HuH-7.5 (cell line): ENCODE measurements at places on chromosomes 5 and 9.

- DNase-seq = no peak
Observed at GRCh38 chr9:77024776-77025545, 5.5 kb downstream of the FOXB2 start.

DNA sequence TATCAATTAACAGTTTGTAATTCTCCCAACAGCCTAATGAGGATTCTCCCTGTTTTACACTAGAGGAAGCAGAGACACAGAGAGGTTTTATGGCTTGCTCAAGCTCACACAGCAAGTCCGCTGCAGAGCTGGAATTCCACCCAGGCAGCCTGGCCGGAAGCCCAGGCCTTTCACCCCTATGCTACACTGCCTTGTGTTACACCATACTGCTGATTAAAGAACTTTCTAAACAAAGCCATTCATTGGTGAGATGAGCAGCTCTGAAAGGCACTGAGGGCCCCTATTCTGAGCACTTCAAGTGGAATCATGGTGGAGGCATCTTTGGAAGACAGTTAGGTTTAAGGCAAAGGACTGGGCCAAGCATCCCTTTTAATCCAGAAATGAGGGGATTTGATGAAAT is 14.7 kb upstream of the LARP1 start:
- DNase-seq = no peak

- DNase-seq = peak; percentile 78
Observed at GRCh38 chr5:138466125-138466899, 1.0 kb downstream of the EGR1 start.

DNA sequence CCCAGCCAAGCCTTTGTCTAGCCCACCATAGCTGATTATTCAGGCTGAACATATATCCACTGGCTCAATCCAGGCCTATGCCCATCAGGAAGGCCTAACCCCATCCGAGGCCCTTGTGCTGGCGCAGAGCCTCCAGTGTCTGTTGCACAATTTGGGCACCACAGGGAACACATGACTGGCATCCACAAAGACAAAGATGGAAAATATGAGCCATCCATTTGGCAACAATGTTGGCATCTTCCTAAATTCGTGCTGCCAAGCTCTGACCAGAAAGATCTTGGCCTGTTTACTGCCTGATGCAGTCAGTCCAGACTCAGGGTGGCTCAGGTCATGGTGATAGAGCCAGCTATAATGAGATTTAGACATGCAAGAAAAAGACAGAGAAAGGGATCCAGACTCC is 233.8 kb downstream of the PIK3R1 start:
- DNase-seq = no peak

GRCh38 chr5:83636156-83636555 is 84.5 kb downstream of the HAPLN1 start:
- DNase-seq = no peak

DNA sequence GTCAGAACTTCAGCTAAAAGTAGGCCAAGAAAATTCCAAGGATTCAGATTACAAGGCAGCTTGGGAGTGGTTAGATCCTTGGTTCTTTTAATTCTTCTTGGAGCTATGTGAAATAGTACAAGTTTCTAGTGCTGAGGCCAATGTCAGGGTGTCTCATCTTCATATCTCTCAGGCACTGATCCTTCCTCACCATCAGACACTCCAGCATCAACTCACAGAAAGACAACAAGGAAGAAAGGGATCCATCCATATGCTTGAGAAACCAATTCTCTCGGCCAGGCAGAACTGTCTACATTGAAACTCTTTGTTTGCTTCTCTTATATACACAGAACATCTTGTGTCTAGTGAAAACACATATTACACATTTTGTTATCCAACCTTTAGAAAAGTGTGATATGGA is 362.1 kb upstream of the CCNH start:
- no peak for DNase-seq

GRCh38 chr5:126248611-126249010 is 174.6 kb upstream of the GRAMD2B start:
- DNase-seq = no peak

DNA sequence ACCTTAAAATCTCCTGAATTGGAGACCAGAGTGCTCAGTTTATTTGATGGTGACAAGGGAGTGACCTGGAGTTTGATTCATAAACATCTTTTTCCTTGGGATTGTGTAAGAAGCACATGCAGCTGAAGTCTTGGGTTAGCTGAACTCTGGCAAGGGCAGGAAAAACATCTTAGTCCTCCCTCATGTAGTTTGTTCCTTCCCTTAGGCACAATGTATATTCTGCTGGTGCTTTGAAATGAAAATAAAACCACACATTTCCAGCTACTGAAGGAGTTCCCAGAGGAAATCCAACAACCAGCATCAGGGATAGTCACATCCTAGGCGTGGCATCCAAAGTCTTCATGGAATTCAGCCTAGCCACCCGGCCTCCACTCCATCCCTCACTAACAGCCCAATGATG is 95.2 kb upstream of the PAPPA start:
- DNase-seq = no peak

- DNase-seq = no peak
Observed at GRCh38 chr9:19161257-19162025, 34.1 kb upstream of the PLIN2 start.

- no peak for DNase-seq
Observed at GRCh38 chr9:89534515-89535287, 36.8 kb upstream of the SEMA4D start.

- DNase-seq = no peak
Observed at GRCh38 chr5:65861830-65862241, 64.5 kb upstream of the ERBIN start.

- no peak for DNase-seq
Observed at GRCh38 chr9:2497666-2498400, 123.8 kb upstream of the VLDLR start.

DNA sequence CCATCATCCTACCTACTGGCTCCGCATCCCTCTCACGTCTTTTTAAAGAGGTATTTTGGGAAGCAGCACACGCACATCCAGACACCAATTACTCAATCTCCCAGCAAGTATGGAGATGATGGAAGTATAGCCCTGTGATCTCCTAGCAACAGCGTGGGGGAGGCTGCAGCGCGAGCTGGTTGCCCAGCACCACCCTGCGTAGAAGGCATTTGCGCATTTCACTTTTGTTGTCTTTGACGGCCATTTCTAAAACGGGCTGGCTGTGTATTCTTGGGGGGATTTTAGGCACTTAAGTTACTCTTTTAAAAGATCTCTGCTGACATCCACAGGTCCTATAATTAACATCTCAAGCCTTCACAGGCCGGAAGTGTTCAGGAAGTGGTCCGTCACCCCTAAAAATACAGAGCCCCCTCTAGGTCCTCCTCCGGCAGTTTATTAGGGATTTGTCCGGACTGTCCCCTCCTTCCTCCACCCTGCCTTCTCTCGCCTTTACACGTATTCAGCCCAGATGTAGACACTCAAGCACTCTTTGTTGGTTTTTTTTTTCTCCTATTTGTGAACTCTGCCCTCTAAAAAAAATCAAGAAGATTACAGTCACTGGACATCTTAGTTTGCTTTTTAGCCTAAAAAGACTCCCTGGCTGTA is 371.4 kb downstream of the NTRK2 start:
- DNase-seq = no peak

DNA sequence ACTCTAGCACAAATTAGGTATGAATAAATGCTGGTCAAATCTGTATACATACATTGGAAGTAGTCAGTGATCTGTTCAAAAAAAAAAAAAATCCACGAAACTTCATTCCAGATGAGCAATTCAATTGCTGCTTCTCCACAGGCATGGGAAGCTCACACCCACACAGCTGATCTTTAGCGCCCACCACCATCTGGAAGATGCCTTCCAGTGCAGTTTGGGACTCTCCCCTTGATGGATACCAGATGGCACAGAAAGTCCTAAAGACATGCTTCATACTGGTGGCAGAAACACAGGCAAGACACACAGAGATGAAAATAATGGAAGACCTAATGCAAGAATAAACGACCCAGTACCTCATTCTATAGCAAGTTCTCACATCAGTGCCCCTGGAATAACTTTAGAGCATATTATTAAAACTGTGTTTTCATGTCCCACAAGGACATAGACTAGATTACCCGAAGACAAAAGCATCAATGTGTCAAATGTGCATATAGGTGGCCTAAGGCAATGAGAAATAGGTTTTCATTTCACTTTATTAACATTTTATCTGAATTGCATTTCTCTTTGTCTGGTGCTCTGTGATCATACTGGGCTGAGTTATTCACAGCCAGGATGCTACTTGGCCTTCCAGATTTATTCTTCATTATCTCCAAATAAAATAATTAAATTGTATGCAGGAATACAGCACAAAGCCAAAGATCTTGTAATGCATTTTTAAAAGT is 135.4 kb upstream of the TAS2R1 start:
- no peak for DNase-seq

- DNase-seq = no peak
Observed at GRCh38 chr9:110606179-110606790, 26.7 kb upstream of the SVEP1 start.

DNA sequence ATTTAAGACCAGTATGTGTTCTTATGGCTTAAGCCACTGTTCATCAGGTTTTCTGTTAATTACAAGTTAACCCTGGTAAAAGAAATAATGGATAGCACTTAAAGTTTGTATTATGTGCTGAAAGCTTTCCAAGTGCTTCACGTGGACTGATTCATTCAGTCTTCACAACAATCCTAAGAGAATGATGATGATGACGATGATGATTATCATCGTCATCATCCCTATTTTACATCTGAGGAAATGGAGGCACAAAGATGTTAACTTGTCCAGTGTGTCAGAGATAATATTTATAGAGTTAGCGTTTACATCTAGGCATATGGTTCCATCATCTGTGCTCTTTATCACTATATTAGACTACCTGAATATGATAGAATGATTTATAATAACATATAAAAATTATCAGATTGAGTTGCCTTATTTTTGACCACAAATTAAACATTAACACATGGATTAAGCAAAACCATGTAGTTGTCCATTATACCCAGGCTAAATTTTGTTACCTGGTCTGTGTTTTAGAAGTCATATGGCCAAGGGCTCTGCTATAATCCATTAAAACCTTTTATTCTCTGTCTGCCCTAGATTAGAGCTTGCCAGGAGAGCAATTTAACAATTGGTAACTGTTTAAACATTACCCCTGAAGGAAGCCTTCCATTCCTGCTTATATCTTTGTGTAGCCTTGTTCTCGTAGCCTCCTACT is 102.3 kb upstream of the MAP3K1 start:
- no peak for DNase-seq

DNA sequence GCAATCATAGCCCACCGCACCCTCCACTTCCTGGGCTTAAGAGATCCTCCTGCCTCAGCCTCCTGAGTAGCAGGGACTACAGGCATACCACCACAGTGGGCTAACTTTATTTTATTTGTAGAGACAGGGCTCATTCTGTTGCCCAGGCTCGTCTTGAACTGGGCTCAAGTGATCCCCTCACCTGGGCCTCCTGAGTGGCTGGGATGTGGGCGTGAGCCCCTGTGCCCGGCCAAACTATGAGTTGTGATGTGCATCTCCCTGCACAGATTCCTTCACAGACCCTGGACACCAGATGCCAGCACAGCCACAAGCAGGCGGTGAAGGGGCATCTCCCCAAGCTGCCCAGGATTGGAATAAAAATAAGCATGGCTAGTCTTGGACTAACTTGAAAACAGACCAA is 244.9 kb upstream of the IRX1 start:
- no peak for DNase-seq

DNA sequence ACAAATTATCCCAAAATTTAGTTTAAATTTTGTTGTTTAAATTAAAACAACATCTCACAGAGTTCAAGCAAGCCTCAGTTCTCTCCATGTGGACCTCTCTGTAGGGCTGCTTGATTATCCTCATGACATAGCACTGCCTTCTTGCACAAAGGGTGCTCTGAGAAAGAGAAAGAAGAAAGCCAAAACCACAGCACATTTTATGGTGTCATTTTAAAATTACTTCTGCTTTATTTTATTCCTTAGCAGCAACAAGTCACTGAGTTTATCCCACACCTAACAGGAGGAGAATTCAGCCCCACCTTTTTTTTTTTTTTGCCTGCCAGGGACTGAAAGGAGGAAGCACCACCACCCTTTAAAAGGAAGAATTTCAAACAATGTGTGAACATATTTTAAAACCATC is 12.8 kb upstream of the KCNV2 start:
- no peak for DNase-seq

GRCh38 chr9:88789785-88790184 is 201.5 kb upstream of the S1PR3 start:
- no peak for DNase-seq

- no peak for DNase-seq
Observed at GRCh38 chr5:56112526-56113121, 117.9 kb upstream of the IL6ST start.
